ENCODE measurements at places on chromosomes 3 and 15.

DNA sequence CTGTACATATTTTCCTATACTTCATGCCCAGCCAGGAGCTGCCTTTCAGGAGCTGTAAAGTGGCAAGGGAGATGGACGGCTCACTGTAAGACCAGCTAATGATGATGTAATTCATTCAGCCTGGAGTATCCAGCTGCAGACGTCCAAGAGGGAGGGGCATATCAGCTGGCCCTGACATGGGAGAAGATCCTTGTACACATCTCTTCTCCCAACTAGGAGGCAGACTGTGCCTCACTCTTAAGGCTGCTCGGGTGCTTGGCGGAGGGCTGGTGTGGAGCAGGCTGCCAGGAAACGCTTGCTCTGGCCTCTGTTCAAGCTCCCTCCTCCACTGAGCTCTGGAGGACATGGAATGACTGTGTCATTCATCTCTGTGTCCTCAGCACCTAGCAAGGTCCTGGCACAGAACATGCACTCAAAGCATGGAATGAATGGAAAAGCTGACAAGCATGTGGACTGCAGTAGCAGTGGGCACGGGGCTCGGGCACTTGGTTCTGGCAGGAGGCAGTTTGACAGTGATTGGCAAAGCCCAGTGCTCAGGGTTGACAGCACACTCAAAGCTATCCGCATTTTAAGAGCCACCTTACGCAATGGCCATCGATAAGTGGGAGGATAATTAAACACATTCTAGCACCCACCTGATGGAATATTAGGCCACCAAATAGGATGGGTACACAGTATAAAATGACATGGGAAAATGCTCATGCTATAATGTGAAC, 72.4 kb downstream of the TBC1D2B start:
- DNase-seq = no peak

GRCh38 chr3:64644483-64644882, 43.3 kb downstream of the ADAMTS9 start:
- DNase-seq = no peak

GRCh38 chr3:76097589-76097969, 312.2 kb upstream of the ZNF717 start:
- DNase-seq = no peak

DNA sequence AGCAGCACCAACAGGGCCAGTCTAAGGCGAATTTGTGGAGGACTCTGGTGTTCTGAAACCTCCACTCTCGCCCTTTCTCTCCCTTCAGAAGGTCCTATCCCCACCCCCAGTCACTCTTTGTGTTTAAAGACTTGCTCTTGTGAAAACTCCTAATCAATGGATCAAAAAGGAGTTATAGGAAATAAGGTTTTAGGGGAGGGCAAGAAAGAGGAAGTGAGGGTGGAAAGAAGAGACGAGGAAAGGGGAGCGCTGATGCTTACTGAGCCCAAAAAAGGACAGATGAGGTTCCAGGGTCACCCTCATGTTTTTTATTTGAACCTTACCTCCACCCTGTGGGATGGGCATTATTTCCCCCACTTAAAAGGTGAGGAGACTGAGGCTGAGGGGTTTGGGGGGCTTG, 70.0 kb upstream of the SLC6A11 start:
- no peak for DNase-seq

DNA sequence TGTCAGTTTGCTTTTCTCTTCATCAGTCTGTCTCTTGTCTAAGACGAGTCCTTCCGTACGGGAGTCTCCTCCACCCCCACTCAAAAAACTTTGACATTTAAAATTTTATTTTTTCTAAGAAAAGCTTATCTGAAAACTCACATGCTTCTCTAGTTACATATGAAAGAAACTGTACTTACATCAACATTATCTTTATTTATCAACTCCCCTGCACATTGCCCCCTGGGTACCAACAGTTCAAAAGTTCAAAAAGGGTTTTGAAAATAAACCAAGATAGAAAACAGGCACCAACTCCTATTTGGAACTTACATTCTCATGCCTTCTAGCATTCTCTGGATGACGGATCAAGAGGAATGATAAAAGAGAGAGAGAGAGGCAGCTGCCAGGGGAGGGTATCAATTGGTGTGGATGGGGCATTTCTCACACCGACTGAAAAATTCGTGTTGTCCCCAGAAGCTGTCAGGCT, 182.5 kb downstream of the FOXP1 start:
- no peak for DNase-seq

DNA sequence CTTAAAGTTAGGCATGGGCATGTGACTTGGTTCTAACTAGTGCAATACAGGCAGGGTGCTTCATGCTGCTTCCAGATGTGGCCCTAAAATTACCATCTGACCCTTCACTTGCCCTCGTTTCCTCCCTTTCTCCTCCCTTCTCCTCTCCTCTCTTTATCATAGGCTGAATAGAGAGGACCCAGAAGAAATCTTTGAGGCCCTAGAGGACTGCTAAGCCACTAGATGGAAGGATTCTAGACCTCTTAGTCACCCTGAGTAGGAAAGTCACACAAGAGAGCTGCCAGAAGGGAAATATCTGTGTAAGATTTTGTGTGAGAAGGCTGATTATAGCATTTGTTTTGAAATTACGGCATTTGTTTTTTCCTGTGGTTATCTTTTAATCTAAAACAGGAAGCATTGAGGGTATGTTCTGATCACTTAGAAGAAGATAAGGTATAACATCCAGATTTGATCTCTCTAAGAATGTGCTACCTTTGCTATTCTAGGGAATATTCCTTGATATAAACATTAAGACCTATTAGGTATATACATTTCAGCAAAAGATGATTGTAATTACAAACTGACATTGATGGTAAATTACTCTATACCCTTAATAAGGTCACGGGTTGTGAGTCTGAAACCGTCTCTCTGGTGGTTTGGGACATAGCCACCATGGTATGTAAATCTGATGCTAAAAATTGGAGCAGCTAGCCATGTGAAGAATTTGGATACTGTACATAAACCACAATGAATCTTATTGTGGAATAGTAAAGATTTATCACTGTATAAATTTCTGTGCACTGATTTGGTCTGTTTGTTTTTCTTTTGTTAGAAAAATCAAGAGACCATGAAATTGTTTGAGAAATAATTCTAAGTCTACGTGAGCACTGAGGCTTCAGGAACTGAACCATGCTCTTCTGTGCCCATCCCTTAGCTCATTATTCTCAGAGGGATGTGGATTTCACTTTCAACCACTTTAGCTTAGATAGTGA, 84.1 kb downstream of the TP63 start:
- no peak for DNase-seq

GRCh38 chr3:51715977-51716294, 9.1 kb downstream of the GRM2 start:
- DNase-seq = no peak

- no peak for DNase-seq
Measured at GRCh38 chr3:138114988-138115971, at the start of gene DZIP1L. Gene DZIP1L (minus strand): TSS chr3:138115608. CDS start chr3:138103971, 11,637 bp downstream.

DNA sequence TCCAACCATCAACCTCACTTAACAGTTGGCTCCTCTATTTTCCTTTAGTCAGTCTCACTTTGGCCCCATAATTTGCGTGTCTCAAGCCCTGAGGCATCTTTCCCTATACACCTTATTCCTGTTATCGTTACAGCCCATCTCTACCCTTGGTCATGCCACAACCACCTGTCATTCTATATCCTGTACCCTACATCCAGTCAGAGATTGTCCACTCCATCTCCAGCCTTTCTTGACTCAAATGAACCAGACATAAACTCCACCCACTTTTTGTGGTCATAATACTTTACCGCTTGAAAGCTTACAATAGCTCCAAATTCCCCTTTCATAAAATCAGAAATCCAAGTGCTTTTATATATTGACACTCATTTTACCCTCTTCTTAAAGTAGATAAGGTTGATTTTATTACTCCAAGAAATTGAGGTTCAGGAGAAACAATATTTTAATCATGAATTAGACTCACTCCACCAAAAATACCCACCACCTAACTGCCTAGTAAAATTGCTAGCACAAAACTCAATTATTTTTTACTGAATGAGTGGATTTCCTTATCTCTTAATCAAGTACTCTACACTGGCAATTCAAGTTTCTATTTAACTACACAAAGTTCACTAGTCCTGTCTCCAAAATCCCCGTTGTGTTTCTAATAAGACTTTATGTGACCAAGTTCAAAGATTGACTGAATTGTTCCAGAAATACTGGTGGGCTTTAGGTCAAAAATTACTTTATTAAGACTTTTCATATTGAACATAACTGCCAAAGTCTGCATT, 9.1 kb downstream of the CCR4 start:
- DNase-seq = no peak

DNA sequence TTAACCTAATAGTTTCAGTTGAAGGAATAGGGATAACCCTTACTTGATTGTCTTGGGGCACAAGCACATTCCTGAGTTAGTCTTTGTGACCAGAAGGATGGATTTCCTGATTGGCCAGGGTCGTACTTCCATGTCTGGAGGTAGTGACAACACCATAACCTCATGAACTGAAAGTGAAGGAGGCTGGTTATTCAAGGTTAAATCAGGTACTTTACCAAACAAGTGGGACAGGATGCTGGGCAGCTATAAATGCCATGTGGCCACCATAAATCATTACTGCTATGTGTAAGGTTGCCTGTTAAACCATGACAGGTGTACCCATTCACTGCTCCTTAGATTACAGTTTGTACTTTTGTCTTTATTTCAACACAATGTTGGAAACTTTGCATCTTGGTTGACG, 128.3 kb upstream of the SAMMSON start:
- DNase-seq = no peak

DNA sequence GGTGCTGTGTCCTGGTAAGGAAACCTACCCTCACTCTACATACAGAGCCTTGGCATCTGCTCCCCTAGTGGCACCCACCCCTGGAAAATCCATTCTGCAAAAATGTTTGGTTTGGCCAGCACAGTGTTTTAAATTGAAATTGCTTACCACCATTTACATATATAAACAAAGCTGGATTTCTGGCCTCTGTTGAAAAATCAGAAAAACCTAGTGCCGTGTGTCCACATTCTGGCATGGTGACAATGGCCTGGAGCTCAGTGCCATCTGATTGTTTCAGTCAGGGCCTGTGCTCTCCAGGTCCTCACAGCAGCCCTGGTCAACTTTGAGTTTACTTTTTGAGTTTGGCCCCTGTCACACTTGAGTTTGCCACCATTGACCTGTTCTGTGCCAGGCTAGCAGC, 2.9 kb upstream of the IL17RC start:
- no peak for DNase-seq

DNA sequence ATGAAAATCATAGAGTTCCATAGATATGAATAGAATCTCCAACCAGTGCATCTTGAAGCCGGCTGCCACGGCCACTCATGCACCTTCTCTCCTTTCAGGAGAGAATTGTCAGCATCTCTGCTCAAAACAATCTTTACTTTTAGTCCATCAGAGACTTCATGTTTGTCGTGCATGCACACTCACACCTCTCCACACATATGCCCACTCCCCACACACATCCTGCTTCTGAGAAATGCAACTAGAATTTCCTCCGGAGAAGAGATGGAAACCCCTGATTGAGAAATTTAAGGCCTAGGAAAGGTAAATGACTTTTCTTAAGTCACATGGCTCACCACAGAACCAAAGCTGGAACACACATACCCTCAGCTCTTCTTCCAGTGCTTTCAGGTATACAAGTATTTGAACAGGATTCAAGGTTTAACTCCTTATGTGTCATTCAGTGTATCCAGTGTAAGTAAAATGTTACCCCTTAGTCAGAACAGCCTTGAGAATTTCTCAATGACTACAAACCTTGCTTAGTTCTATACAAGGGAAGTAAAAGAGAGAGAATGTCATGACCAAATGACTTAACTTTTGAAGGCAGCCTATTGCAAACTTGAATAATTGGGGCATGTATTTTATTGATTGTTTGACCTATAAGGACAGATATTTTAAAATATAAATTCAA, 69.1 kb upstream of the TSEN2 start:
- DNase-seq = no peak

DNA sequence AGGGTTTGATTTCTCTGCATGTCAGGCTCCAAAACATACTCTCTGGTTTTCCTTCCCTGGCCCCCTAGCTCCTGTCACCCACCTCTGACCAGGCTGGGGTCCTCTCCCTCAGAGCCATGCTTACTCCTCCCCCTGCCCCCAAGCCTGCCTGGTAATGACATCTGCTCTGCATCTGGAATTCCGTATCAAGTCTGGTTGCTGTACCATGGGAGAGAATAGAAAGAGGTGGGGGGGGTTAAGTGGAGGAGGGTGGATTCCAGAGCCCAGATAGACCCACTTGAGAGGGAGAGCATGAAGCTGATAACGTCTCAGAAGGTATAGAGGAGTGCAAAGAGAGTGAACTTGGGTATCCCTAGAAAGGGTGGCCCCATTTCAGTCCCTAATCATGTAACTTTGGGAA, 4.2 kb downstream of the IGDCC4 start:
- no peak for DNase-seq

GRCh38 chr3:72088486-72089025, 303.6 kb upstream of the PROK2 start:
- DNase-seq = no peak

DNA sequence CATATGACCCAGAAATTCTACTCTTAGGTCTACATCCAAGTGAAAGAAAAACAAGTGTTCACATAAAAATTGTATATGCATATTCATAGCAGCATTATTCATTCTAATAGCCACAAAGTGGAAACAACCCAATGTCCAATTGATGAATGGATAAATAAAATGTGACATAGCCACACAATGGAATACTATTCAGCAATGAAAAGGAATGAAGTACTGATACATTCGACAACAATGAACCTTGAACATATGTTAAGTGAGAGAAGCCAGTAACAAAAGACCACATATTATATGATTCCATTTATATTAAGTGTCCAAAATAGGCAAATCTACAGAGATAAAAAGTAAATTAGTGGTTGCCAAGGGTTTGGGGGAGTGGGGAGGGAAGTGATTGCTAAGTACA, 70.2 kb upstream of the ACTC1 start:
- no peak for DNase-seq

DNA sequence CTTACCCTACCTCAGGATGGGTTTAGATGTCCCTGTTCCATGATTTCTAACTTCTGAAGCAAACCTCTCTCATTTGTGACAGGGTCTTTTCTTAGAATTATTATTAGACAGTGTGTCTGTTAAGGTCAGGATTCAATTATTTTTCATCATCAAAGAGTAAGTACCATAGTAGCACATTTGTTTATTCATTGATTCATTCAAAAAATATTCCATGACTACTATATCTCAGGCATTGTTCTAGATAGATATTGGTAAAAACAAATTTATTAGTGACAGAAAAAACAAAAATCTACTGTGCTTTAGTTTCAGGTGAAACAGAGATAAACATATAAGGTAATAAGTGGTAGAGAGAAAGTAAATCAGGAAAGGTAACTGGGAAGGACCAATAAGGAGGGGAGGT, 3.5 kb upstream of the PLOD2 start:
- DNase-seq = no peak

Measured in T-helper 9 cell (primary cell).